Liver (tissue), 10 donors: ENCODE measurements at places on chromosomes 5 and 9. TPM values are rescaled to one million over a fixed set of nuclear protein-coding genes. Genes with fewer than 3 reads are reported as not detected.

DNA sequence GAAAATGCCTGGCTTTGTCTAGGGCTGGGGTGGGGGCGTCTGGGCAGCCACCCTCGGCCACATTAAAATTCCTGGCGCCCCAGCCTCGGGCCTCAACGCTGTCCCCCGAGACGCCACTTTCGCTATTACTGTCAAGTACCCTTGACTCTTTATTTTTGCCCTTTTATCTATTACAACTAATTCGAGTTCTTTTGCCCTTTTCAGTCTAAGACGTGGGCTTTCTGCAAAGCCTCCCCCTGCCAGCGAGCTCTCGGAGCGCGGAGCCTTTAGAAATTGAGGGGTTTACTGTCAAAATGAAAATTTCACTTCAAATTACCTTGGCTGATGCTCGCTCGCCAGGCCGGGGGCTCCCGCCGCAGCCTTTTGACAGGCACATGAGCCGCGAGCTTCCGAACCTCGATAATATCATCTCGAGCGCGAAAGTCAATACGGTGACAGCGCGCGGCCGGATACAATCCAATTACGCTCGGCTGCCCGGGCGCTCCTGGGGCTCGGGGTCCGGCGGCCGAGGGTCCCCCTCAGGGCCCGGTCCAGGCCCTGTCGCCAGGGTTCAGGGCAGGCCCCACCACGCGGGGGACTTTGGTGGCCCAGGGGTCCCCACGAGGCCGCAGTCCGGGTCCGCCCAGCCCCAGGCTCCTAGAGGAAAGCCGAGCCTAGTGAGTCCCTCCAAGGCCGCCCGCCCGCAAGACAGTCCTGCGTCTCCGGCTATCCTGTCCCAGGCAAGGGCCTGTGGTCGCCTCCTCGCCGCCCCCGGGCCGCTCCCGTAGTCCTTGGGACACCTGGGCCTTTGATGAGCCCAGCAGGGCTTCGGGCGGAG, 6.7 kb downstream of the IRX4 start:
- H3K27me3 ChIP-seq = peaks cover 22% of the 10 kb centered on the region
- H3K4me3 ChIP-seq = no peak overlapping the region
- H3K4me1 ChIP-seq = peaks cover 11% of the 10 kb centered on the region
- H3K36me3 ChIP-seq = no peaks in the 10 kb centered on the region
- DNase-seq = no peak

DNA sequence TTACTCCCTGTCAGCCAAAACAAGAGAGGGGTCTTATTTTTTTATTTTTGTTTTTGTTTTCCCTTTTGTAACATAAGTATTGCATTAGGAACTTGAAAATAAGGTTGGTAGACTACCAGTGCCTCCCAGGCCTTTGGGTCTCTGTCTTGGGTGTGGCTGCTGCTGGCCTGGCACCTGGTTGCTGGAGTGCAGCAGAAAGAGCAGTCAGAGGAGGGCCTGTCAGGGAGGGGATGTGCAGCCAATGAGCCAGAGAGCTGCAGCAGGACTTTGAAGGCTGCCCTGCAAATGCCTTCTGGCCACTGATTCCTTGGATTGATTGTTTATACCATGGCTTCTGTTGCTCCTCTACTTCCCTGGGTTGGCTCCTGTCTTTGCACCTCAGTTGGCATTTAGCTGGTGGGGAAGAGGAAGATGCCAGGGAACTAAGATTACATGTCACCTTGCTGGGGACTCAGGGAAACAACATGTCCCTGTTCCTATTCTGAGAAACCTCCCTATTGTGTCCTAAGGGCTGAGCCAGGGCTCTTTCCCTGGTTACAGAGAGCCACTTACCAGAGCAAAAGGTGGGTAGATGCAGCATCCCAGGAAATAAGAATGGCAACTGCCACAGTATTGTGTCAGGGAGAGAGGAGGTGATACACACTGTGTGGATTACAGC, 66.6 kb downstream of the ANGPTL2 start:
- no peak for DNase-seq
- H3K4me3 ChIP-seq = no peak overlapping the region
- no peaks in the 10 kb centered on the region for H3K27me3 ChIP-seq
- no peaks in the 10 kb centered on the region for H3K4me1 ChIP-seq
- no peaks in the 10 kb centered on the region for H3K36me3 ChIP-seq
- no peak overlapping the region for H3K27ac ChIP-seq

GRCh38 chr9:129579294-129579693, 41.6 kb downstream of the C9orf50 start:
- no peak overlapping the region for H3K4me3 ChIP-seq
- H3K27me3 ChIP-seq = no peaks in the 10 kb centered on the region
- no peak overlapping the region for H3K27ac ChIP-seq
- no peaks in the 10 kb centered on the region for H3K4me1 ChIP-seq
- no peaks in the 10 kb centered on the region for H3K36me3 ChIP-seq
- no peak for DNase-seq

- no peaks in the 10 kb centered on the region for H3K4me1 ChIP-seq
- H3K4me3 ChIP-seq = no peak overlapping the region
- no peak overlapping the region for H3K27ac ChIP-seq
- no peaks in the 10 kb centered on the region for H3K36me3 ChIP-seq
- DNase-seq = no peak
- no peaks in the 10 kb centered on the region for H3K27me3 ChIP-seq
These were observed 236.0 kb upstream of the IRX1 start for GRCh38 chr5:3359642-3360041.

DNA sequence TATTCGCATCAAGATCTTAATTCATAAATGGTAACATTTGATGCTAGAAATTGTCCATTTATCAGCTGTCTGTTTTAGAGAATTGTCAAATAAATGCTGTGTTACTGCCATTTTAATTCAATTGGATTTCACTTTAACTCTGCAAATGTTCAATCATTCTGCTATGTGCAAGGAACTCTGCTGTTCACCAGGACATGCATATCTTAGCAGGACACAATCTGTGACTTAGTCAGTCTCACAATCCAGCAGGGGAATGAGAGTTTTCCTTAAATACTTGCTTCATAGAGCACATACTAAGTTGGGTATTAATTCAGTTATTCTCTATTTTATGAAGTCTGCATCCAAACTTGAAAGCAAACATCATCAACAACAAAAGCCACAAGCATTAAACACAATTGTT, 488.7 kb upstream of the MEF2C start:
- no peak for DNase-seq
- no peaks in the 10 kb centered on the region for H3K4me1 ChIP-seq
- no peak overlapping the region for H3K27ac ChIP-seq
- no peaks in the 10 kb centered on the region for H3K36me3 ChIP-seq
- no peak overlapping the region for H3K4me3 ChIP-seq
- no peaks in the 10 kb centered on the region for H3K27me3 ChIP-seq

DNA sequence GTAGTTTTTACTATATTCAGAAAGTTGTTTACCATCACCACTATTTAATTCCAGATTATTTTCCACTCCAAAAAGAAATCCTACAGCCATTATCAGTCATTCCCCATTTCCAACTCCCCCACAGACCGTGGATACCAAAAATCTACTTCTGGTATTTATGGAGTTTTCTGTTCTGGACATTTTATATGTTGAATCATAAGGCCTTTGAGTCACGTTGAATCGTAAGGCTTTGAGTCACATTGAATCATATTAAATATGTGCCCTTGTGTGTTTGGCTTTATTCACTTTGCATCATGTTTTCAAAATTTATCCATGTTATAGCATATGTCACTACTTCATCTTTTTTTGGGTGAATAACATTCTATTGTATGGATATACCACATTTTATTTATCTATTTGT, 454.1 kb upstream of the NUDT12 start:
- H3K27me3 ChIP-seq = no peaks in the 10 kb centered on the region
- no peak overlapping the region for H3K27ac ChIP-seq
- no peaks in the 10 kb centered on the region for H3K36me3 ChIP-seq
- DNase-seq = no peak
- no peak overlapping the region for H3K4me3 ChIP-seq

DNA sequence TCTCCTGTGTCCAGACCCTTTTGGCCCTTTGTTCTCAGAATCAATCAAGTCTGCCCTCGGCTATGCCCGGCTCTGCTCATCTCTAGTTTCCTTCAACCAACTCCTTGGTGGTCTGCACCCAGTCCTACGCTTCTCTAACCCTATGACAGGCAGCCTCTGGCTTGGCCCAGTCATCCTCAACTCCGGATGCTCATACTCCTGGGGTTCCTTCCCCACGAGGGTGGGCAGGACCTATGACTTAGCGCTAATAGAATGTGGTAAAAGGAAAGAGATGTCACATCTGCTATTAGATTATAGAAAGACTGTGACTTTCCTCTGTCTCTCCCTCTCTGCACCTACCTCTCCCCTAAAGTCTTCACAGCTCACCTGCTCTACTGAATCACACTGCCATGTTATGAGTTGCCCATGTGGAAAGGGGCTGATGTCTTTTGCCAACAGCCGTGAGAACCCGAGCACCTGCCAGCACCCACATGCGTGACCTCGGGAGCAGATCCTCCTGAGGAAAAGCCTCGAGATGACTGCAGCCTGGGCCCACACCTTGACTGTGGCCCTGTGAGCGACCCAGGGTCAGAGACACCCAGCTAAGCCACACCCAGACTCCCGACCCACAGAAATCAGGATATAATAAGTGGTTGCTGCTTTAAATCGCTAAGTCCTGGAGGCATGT, 334.9 kb downstream of the GADD45G start:
- no peak overlapping the region for H3K27ac ChIP-seq
- no peaks in the 10 kb centered on the region for H3K27me3 ChIP-seq
- no peak overlapping the region for H3K4me3 ChIP-seq
- H3K36me3 ChIP-seq = no peaks in the 10 kb centered on the region

DNA sequence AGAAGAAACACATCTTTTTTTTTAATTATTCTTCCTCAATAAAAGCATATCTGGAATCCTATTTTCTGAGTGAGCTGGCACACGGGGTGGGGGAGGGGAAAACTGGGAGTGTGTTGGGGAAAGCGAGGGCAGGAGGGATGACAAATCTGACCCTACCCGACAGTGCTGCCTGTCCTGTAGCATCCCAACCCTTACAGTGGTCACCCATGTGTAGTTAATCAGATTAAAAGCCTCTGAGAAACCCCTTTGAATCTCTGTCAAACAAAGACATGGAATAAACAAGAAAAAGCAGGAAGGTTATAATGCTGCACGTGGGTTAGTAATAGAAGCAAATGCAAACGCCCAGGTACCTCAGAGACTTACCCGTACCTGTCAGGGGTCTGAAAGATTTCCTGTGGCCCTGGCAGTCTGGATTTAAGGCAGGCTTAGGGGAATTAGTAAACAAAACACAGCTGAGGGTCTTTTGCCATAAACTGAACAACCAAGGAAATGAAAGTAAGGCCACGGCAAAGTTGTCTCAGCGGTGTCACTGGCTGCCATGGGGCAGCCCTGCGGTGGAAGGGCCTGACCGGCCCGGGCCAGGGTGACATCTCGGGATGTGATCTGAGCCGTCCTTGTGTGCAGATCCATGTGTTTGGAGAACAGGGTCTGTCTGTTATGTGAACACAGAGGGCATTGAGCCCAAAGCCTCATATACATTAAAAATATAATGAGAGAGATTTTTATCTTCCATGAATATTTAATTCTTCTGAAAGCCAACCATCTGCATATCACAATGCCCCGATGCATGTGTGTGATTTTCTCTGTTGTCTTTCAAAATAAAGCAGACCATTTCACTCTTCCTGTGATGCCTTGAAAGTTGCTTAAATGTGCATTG, 308.2 kb downstream of the ZNF608 start:
- H3K4me3 ChIP-seq = no peak overlapping the region
- no peaks in the 10 kb centered on the region for H3K27me3 ChIP-seq
- H3K36me3 ChIP-seq = no peaks in the 10 kb centered on the region

- H3K27me3 ChIP-seq = no peaks in the 10 kb centered on the region
- H3K27ac ChIP-seq = no peak overlapping the region
- DNase-seq = no peak
These were observed 43.3 kb upstream of the RASEF start for GRCh38 chr9:83106263-83106662.

DNA sequence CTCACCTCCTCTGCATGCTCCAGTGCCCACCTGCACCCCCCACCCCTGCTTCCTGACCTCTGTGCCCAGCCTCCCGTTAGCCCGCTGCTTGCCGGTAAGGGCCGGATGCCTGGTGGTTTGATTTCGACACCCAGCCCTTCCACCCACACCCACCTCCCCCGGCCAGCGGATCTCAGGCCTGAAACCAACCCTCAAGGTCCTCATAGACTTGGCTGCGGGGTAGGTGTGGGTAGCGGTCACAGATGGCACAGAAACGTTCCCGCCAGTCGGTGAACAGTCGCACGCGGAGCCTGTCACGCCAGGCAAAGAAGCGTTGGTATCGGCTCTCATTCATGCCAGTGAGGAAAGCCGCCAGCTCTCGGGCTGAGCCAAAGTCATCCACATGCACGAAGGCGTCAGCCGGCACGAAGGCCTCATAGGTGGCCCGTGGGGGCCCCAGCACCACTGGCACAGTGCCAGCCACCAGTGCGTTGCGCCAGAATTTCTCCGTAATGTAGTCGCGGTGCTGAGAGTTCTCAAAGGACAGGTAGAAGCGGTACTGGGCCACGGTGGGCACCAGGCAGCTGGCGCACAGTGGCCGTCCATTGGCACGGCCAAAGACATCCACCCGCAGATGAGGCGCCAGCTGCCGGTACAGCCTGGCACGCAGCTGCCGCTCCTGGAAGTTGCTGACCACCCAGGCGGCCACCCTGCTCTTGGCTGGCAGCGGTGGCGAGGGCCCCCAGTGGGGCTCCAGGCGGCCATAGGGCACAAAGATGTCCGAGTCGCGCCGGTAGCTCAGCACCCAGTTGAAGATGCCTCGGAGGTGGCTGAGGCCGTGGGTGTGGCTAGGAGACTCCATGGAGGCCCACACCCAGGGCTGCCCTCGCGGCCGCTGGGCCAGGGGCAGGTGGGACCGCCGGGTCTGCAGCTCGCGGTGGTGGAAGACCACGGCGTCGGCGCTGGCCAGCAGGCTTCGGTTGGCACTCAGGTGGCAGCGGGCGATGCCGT, 1.1 kb downstream of the FUT7 start:
- no peak overlapping the region for H3K4me3 ChIP-seq
- no peaks in the 10 kb centered on the region for H3K27me3 ChIP-seq
- no peak for DNase-seq
- H3K36me3 ChIP-seq = no peaks in the 10 kb centered on the region

GRCh38 chr5:143914756-143915155, 102.8 kb downstream of the HMHB1 start:
- H3K4me3 ChIP-seq = no peak overlapping the region
- no peaks in the 10 kb centered on the region for H3K36me3 ChIP-seq
- no peak overlapping the region for H3K27ac ChIP-seq
- DNase-seq = no peak

Gene INSL6
- total RNA-seq = not detected

Gene LMAN2
- total RNA-seq = 279 TPM

Gene SPATA6L
- total RNA-seq = 1.6 TPM

Gene LCN9
- total RNA-seq = not detected

Gene SPATA31E1
- total RNA-seq = not detected

Gene CCDC152
- 1.1 TPM for total RNA-seq
